Tibial nerve (tissue), 4 donors: ENCODE measurements at places on chromosomes 4 and X. TPM values are rescaled to one million over a fixed set of nuclear protein-coding genes. Genes with fewer than 3 reads are reported as not detected.

Gene ETDA
- not detected for total RNA-seq

Gene WDR17
- 11.9 TPM for total RNA-seq

Gene TXK
- total RNA-seq = 0.84 TPM

Gene JCHAIN
- 3.1 TPM for total RNA-seq

Gene RTL5
- total RNA-seq = 14.7 TPM

Gene KLHL13
- total RNA-seq = 5.3 TPM

Gene ARR3
- total RNA-seq = not detected

Gene USP17L21
- not detected for total RNA-seq

Gene FAM9A
- total RNA-seq = not detected

Gene CD38
- 3.0 TPM for total RNA-seq

Gene CTBP1
- 134 TPM for total RNA-seq

Gene IBSP
- total RNA-seq = not detected

Gene PDGFC
- 34.7 TPM for total RNA-seq

Gene TEX13D
- total RNA-seq = not detected

Gene ZNF157
- total RNA-seq = 0.66 TPM

Gene RBM46
- total RNA-seq = 0.39 TPM
